ENCODE measurements at places on chromosomes 13 and 19.

DNA sequence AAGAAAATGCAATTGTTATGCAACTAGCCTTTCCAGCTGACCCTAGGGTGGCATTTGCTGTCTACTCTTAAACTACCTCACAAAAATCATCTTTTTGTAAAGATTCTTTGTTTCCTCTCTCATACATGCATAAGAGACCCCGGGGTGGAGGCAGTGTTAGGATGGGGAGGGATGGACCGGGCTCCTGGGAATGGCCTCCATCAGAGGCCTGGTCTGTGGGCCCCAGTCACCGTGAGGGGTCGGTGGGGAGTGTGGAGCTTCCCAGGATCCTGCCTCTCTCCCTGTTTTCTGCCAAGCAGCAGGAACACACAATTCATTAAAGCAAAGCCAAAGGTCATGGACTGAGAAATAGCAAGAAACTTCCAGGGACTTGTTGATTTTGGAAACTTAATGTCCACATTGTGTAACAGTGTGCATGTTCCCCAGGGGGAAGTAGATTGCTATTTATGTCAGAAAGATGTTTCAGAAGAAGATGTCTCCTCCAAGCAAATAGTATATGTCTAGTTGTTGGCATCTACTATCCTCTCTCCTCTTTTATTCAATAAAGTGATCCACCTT, 241.4 kb downstream of the ENOX1 start:
- no peak for DNase-seq

- no peak for DNase-seq
These were observed 221.2 kb downstream of the DCLK1 start for GRCh38 chr13:35909837-35910540.

GRCh38 chr13:75309981-75310580, 171.9 kb downstream of the TBC1D4 start:
- no peak for DNase-seq

- DNase-seq: no peak
These were observed 21.0 kb downstream of the SERP2 start for GRCh38 chr13:44394658-44395057.

- DNase-seq: no peak
These were observed 370.7 kb downstream of the HS6ST3 start for GRCh38 chr13:96460609-96461008.

DNA sequence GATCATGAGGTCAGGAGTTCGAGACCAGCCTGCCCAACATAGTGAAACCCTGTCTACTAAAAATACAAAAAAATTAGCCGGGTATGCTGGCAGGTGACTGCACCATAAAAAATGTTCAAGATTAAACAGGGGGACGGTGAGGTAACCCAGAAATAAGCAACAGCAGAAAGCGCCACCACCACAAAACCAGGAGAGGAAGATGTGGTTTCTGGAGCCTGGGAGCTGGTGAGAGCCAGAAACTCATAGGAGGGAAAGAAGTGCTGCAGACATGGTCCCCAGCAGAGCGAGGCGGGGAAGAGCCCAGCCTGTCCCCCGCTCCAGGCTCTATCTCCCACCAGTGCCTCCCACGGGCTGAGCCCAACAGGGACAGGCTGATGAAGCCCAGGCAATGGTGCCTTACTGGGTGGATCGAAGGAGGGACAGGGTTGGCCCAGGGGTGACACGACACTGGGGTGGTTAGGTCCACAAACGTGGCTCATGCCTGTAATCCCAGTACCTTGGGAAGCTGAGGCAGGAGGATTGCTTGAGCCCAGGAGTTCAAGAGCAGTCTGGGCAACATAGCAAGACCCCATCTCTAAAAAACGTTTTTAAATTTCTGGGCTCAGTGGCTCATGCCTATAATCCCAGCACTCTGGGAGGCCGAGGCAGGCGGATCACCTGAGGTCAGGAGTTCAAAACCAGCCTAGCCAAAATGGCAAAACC, 19.0 kb downstream of the SPC24 start:
- DNase-seq: no peak

DNA sequence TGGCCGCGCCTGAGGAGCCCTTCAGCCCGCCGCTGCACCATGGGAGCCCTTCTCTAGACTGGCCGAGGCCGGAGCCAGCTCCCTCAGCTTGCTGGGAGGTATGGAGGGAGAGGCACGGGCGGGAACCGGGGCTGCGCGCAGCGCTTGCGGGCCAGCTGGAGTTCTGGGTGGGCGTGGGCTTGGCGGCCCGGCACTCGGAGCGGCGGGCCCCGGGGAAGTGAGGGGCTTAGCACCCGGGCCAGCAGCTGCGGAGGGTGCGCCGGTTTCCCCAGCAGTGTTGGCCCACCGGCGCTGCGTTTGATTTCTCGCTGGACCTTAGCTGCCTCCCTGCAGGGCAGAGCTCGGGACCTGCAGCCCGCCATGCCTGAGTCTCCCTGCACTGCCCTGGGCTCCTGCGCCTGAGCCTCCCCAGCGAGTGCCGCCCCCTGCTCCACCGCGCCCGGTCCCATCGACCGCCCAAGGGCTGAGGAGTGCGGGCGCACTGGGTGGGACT, 1890.0 kb upstream of the PCDH20 start:
- no peak for DNase-seq

DNA sequence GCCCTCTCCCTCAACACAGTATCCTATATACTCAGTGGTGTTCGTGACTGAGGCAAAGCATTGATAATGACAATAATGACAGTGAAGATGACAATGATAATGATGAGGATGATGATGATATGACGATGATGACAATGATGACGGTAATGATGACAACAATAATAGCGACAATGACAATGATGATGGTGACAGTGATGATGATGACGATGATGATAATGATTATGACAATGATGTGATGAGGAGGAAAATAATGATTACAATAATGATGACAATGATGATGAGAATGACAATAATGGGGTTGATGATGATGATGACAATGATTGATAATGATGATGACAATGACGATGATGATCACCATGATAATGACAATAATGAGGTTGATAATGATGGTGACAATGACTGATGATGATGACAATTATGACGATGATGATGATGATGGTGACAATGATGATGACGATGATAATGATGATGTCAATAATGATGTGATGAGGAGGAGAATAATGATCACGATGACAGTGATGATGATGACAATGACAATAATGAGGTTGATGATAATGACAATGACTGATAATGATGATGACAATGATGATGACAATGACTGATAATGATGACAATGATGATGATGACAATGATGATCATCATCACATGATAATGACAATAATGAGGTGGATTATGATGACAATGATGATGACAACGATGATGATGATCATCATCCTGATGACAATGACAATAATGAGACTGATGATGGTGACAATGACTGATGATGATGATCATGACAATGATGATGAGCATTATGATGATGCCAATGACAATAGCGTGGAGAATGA, 16.7 kb downstream of the ELSPBP1 start:
- DNase-seq: no peak

DNA sequence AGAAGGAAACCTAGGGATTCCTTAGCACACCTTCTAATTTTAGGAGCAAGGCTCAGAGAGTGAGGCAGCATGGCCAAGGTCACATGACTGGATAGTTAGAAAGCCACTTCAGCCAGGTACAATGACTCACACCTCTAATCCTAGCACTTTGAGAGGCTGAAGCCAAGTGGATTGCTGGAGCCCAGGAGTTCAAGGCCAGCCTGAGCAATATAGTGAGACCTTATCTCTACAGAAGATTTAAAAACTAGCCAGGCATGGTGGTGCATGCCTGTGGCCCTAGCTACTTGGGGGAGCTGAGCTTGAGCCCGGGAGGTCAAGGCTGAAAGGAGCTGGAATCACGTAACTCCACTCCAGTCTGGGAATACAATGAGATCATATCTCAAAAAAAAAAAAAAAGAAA, 69.2 kb downstream of the TEX26 start:
- DNase-seq: no peak

- no peak for DNase-seq
These were observed 31.5 kb upstream of the MEDAG start for GRCh38 chr13:30874561-30874960.

- DNase-seq: no peak
These were observed 188.2 kb downstream of the KCNRG start for GRCh38 chr13:50203256-50203941.

- DNase-seq: no peak
These were observed 43.8 kb downstream of the DCT start for GRCh38 chr13:94435604-94436226.

DNA sequence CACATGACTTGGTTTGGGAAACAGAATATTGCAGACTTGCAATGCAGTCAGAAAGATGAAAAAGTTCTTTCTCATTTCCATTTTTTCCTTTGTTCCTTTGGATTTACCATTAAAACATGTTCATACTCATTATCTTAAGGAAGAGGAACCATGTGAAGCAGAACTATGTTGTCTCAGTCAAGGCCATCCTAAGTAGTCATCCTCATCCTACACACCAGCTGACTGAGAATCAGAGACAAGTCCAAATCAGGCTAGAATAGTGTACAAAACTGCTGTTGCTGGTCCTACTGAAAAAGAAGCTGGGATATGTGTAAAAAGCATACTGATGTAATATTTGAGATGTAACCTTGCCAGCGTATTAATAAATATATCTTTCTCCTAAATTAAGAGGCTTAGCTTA, 433.4 kb downstream of the SLITRK5 start:
- no peak for DNase-seq

DNA sequence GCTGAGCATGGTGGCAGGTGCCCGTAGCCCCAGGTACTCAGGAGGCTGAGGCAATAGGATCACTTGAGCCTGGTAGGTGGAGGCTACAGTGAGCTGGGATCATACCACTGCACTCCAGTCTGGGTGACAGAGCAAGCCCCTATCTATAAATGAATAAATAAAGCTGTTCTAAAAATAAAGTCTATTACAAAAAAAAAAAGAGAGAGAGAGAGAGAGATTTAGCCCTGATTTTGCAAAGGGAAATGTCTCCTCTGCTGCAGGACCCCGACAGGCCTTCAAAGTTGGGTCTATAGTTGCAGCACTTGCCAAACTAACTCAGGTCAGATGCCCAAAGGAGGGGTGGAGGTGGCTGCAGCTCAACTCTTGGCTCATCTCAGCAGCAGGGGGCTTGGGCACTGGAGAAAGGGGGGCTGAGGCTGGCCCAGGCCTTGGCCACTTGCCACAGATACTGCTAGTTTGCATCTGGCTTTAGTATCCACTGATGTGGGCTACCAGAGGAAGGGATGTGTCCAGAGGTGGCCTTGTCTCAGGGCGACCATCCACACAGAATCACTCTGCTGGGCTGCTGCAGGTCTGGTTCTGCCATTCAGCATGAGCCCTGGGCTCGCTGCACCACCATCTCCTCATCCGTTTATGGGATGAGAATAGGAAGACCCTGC, 30.8 kb upstream of the AKT2 start:
- no peak for DNase-seq

GRCh38 chr19:31348481-31349159, 616 bp downstream of the TSHZ3 start:
- no peak for DNase-seq

GRCh38 chr13:23995283-23996073, 98.2 kb upstream of the C1QTNF9B start:
- no peak for DNase-seq

GRCh38 chr13:93953841-93954240, 525.6 kb downstream of the DCT start:
- no peak for DNase-seq

- DNase-seq: no peak
These were observed 6.4 kb downstream of the EPN1 start for GRCh38 chr19:55681131-55682092.

DNA sequence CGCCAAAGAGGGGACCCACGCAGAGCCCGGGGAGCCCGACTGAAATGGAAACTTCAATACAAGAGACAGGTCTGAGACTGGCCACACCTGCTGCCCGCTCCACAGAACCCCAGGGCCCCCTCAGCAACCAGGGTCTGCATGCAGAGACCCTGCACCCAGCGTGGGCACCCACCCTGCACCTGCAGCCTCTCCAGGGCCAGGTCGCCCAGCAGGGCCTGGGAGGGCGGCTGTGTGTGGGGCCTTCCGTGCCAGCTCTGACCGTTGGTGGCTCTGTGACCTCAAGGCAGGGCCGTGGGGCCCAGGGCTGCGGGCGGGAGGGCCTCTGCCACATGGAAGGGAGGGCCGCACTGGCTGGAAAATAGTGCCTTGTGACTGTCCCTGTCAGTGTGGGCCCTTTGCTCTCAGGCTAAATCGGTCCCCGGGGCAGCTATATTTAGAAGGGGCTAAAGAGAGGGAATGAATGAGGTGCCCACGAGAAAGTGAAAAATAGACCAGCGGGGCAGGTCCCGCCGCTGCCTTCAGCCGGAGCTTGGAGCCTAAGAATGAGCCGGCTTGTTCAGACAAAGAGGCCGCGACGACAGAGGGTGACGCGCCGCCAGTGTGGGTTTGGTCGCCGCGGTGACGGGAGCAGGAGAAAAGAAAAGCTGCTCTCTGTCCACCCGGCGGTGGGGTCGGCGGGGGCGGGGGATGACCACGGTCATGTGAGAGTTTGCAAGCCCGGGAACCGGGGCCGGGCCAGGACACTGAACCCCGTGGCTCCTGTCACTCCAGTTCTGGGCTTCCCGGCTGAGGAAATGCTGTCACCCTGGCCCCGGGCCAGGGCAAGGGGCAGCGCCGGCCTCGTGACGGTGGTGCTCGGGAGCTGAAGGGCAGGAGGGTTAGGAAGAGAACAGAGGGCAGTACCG, 70.5 kb downstream of the GADD45B start:
- no peak for DNase-seq

DNA sequence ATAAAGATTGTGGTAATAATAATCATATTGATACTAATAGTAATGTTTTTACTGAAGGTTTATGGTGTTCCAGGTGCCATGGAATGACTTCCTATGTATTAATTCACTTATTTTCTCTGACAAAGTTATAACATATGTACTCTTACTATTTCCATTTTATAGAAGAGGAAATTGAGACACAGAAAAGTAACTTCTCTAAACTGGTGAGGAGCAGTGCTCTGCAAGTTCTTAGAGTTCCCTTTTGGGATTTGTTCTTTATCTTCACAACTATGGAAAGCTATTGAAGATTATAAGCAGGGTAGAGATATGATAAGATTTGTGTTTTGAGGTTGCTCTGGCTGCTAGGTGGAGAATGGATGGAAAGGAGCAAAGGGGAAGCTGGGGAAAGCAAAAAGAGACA, 83.9 kb upstream of the OLFM4 start:
- DNase-seq: no peak

Measured in D721Med (cell line).